A549 treated with ZK216348 at 1 μM for 4 hours (cell line): ENCODE measurements at places on chromosomes 6 and 20. TPM values are rescaled to one million over a fixed set of nuclear protein-coding genes. Genes with fewer than 3 reads are reported as not detected.

MYB gene
- 0.52 to 1.1 TPM (median 0.77 TPM) in 5 replicates for total RNA-seq

LINC00237 gene
- not detected in 5 replicates for total RNA-seq

MYMX gene
- total RNA-seq: not detected in 5 replicates

BMP5 gene
- not detected in 5 replicates for total RNA-seq

SFTA2 gene
- total RNA-seq: not detected in 5 replicates

FLRT3 gene
- 1.6 to 2.2 TPM (median 1.8 TPM) in 5 replicates for total RNA-seq

MMP24 gene
- total RNA-seq: 16.5 to 27.8 TPM (median 26.2 TPM) in 5 replicates

HLA-F gene
- total RNA-seq: 2.5 to 7.5 TPM (median 4.9 TPM) in 5 replicates

POM121L2 gene
- total RNA-seq: not detected in 5 replicates

TAGAP gene
- not detected in 5 replicates for total RNA-seq

TMEM170B gene
- total RNA-seq: 0.25 to 0.86 TPM (median 0.73 TPM) in 5 replicates

PAK5 gene
- not detected in 5 replicates for total RNA-seq

GRM1 gene
- total RNA-seq: 0.02 to 0.11 TPM in 2 of 5 replicates, not detected in the others

NRSN2 gene
- 44.0 to 66.8 TPM (median 61.8 TPM) in 5 replicates for total RNA-seq

CST2 gene
- total RNA-seq: 0.28 to 0.83 TPM (median 0.50 TPM) in 4 of 5 replicates, not detected in the other

KIF25 gene
- total RNA-seq: 0.12 TPM in 1 of 5 replicates, not detected in the others

WFDC8 gene
- not detected in 5 replicates for total RNA-seq

SLC12A5 gene
- total RNA-seq: 12.2 to 17.7 TPM (median 14.1 TPM) in 5 replicates

NKAPL gene
- not detected in 5 replicates for total RNA-seq

LKAAEAR1 gene
- total RNA-seq: 1.3 to 1.8 TPM (median 1.6 TPM) in 4 of 5 replicates, not detected in the other

CLDN20 gene
- total RNA-seq: not detected in 5 replicates
